ENCODE measurements at places on chromosomes 2 and 18.

GRCh38 chr2:41903474-41904135 lies 144.2 kb upstream of the PKDCC start:
- DNase-seq: no peak

GRCh38 chr2:142688856-142689605 lies 188.4 kb upstream of the KYNU start:
- DNase-seq: no peak

- no peak for DNase-seq
Observed at GRCh38 chr2:143994961-143995360, 525.0 kb downstream of the ZEB2 start.

DNA sequence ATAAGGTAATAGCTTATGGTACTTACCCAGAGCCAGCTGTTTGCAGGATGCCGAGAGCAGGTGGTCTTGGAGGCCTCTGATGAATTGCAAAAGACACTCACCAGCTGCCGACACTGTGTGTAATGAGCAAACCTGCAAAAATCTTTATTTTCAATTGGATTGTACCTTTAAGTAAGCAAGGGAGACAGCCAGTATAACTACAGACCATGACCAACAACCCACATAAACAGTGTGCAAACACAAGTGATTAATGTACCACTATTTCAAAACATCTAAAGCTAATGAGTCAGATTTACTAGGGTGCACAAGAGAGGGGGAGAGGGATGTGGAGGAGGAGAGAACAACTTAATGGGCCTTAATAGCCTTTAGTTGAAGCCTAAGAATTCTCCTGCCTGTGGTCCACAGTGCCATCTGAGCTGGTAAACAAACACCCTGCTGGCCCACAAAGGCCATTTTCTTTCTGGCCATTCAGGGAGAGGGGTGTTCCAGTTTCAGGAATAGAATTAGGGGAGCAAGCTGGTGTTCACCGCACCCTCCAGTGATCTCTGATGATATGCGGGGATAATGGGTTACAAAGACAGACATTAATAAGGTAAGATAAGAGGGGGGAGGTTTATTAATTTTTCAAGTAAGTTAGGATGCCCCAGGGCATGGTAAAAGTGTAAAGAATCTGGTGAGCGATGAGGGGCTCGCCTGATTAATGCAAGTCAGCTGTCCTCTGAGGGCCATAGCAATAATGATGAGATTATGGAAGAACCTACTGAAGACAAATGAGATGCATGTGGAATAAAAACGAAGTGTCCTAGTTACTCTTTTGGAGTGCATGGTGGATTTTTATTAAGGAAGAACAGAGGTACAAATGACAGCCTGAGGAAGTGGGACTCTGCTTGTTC lies 196.4 kb downstream of the HRH4 start:
- no peak for DNase-seq

GRCh38 chr2:74889159-74889558 lies 55.2 kb downstream of the HK2 start:
- no peak for DNase-seq

DNA sequence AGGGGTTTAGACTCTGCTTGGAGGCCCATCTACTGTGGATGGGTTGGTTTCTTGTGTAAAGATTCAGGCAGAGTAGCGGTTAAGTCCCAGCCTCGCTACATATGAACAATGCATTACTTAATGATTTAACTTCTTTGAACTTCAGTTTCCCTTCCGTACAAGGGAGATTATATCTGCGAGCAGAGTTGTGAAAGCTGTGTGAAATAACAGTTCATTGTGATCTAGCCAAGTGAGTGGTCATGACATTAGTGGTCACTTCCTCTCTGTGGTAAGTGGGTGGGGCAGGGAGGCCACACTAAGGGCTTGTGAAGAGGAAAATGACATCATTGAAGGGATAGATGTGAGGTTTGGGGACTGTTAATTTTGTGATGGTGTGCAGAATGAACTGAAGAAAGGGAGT lies 14.1 kb upstream of the MEX3C start:
- peak; percentile 8 for DNase-seq

DNA sequence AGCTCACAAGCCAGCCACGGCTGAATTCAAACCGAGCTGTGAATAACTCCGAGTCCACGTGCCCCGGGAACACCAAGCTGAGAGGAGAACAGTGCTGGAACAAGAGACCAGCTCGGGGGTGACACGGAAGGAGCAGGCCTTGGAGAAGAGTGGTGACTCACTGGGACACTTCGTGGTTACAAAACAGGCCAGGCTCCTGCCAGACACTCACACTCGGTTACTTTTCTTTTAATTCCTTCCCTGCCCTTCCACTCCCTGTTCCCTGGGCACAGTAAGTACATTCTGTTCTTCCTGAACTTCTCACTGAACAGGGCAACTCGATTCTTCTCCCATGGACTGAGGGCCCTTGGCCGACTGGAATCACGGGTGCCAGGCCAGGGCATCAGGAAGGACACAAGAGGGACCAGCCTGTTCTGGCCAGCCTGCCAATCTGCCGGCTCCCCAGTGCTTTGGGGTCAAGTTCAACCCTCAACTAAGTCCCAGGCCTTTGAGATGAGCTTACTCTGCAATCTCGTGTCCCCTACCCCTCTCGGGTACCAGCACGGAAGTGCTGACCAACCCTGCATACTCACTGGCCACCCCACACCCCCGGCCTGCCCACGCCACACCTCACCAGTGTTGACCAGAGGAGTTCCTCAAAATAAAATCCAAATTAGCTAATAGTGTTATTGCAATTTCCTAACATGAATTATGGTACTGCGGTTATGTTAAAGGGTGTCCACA lies 87.5 kb downstream of the TFCP2L1 start:
- DNase-seq: peak; percentile 85

DNA sequence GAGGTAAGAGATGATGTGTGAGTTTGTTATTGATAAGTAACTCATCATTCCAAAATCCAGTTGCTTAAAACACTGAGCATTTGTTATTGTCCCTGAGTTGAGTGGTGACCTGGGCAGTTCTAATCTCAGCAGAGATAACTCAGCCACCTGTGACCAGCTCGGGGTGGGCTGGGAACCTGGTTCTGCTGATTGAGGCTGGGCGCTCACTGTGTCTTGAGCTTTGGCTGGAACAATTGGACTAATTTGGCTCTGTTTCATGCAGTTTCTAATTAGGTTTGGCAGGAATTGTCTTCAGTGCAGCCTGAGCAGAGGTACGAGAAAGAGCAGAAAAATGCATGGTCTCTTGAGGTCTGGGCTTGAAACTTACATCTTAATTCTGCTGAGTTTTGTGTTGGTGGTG lies 144.7 kb downstream of the RNF144A start:
- no peak for DNase-seq

GRCh38 chr2:28616396-28616999 lies 120.6 kb downstream of the PLB1 start:
- no peak for DNase-seq

- DNase-seq: no peak
Observed at GRCh38 chr18:63684718-63685117, 18.0 kb upstream of the SERPINB11 start.

GRCh38 chr2:239553376-239554000 lies 152.7 kb upstream of the HDAC4 start:
- DNase-seq: no peak

DNA sequence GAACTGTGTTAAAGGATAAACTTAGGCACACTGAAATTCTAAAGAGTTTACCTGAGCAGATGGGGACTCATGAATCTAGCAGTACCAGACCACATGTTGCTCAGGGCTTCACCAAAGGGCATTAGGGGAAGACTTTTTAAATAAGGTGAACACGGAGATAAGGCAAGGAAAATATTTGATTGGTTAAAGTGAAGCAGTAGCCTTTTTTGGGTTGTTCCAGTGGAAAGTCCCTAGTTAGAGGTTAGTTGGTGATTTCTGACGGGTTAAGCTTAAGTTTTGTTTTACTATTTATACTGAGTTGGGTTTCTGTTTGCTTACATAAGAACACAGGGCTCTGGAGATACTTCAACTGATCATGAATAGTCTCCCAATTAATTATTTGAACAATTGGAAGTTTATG lies 722.5 kb downstream of the SOCS6 start:
- DNase-seq: no peak

- no peak for DNase-seq
Observed at GRCh38 chr2:29035016-29035745, 39.1 kb downstream of the PCARE start.

GRCh38 chr2:43226955-43227829 lies 786 bp upstream of the ZFP36L2 start:
- peak; percentile 97 for DNase-seq

GRCh38 chr2:36355151-36355889 lies at the start of gene CRIM1:
TSS of gene CRIM1 (plus strand) at chr2:36355778. CDS start at chr2:36356293, 515 bp downstream.
- peak; percentile 95 for DNase-seq

DNA sequence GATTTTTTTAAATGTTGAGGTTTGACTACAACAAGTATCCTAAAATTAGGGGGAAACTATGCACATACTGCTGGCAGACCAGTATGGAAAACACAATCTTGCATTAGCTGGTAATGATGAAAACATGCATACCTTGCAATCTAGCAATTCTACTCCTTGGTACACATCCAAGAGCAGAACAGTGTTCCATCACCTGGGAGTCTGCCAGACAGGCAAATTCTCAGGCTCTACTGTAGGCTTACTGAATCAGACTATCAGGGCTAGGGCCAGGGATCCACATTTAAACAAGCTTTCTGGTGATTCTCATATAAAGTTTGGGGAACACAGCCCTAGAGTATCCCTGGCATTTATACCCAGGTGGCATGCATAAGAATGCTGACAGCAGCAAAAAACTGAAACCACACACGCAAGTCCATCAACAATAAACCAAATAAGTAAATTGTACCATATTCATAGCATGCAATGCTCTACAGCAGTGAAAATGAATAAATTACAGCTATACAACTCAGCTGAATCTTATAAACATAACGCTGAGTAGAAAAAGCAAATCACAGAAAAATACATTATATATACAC lies 13.6 kb downstream of the CDH2 start:
- peak; percentile 62 for DNase-seq

DNA sequence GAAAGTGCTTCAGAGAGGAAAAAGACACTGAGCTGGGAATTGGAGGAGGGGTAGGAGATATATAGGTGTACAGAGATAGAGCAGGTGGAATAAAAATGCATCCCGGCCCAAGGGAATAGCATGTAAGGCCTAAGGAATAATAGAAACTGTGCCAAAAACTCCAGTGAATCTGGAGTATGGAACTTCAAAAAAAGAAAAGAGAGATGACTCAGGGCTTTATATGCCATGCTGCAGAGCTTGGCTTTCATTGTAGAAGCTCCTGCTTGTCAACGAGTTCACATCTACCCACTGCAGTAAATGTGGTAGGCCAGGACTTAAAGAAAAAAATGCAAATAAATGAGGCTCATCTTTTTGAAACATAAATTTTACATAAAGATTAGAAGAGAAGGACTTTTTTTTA lies 131.8 kb downstream of the MREG start:
- DNase-seq: no peak

- DNase-seq: no peak
Observed at GRCh38 chr2:232578626-232579025, 28.1 kb downstream of the EIF4E2 start.

GRCh38 chr2:42789751-42790150 lies 2.6 kb downstream of the HAAO start:
- DNase-seq: no peak

GRCh38 chr2:102657770-102658169 lies 38.4 kb downstream of the SLC9A2 start:
- no peak for DNase-seq

DNA sequence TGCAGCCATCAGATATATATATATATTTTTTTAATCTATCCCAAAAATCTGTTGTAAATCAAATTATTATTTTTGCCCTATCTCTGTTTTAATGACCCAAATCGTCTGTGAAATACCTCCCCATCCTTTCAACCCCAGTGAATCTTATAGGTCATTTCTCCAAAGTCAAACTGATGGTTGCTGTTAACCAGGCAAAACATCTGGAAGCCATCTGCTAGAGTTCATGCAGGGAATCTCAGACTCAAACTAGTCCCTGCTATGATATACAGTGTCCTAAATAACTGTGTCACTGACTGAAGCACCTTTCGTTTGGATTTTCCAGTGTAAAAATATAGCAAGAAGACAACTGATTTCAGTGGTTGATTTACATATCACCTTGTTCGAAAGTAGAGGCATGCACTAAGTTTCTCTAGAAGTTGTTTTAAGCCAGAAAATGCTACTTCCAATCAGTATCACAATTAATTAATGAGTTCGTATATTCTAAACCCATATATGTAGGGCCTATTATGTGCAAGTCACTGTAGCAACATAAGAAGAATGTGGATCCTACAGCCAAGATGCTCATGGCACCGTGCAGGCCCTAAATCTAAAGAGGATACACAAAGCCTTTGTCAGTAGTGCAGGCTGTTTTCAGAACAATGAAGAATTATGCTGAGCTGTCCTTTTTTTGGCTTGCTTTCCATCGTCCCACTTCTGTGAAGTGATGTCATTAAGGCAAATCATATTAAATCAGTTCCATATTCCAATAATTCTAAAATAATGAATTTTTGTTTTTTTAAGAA lies 566.0 kb downstream of the STK39 start:
- peak; percentile 7 for DNase-seq

GRCh38 chr2:219513787-219514186 lies 495 bp upstream of the ASIC4 start:
- no peak for DNase-seq

DNA sequence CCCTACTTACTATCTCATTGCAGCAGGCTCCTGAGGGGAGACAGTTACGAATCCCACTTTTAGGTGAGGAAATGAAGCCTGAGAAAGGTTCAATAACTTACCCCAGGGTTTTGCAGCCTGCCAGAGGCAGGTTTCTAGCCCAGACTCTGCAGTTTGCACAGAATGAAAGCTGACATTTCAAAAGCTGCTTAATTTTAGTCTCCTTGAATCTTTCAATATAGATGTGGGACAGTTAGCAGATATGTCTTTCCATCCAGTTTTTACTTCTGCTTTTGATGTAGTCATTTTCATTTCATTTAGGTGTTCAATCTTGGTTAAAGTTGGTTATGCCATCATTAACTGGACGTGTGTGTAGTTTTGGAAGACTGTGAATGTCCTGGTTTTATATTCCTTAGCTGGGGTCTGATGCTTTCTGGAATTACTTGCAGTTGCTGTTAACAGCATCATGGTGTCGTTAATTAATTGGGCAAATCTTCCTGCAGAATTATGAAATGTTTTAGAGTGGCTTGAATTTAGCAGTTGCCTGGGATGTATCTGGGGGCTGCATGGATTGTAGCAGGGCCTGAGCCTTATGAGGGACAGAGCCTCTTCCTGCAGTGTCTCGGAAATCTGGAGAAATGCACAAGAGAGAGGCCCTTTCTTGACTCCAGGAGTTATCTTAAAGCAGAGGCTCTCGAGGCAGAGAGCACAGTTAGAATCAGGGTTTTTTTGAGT lies 100.8 kb downstream of the ZNF532 start:
- DNase-seq: no peak

DNA sequence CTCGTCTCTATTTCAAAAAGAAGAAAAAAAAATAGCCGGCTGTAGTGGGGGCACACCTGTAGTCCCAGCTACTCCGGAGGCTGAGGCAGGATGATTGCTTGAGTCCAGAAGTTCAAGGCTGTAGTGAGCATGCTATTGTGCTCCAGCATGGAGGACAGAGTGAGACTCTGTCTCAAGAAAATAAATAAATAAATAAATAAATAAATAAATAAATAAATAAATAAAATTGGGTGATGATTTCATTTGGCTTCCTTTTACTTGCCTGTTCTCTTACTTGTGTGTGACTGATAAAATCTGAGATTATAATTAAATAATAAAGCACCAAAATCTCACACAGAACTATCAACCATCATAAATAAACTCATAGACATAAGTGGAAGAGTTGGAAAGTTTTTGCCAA lies 657.8 kb downstream of the NRXN1 start:
- DNase-seq: no peak

All from fibroblast of gingiva (primary cell).